Activated CD4-positive, alpha-beta T cell treated with anti-CD3 and anti-CD28 coated beads, Interleukin-2, amount 10 ng/mL, durations not matched to agents 24 days and 14 days (primary cell): ENCODE measurements at places on chromosomes 11 and 22.

DNA sequence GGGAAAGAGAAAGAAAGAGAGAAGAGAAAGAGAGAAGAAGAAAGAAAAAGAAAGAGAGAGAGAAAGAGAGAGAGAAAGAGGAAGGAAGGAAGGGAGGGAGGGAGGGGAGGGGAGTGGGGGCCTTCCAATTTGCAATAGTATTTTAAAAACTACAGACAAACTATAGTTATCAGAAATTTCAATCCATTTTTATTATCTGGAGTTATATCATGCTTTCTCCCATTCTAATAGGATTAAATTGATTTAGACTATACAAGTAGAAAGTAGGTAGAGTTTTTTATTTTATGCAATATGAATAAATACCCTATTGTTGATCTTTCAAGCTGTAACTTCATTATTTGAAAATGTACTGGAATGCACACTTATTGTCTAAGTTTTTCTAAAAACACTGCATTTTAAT lies 70.2 kb upstream of the CEP126 start:
- DNase-seq: no peak

- peak; percentile 76 for DNase-seq
Observed at GRCh38 chr11:68839911-68840641, 1.6 kb downstream of the CPT1A start.

DNA sequence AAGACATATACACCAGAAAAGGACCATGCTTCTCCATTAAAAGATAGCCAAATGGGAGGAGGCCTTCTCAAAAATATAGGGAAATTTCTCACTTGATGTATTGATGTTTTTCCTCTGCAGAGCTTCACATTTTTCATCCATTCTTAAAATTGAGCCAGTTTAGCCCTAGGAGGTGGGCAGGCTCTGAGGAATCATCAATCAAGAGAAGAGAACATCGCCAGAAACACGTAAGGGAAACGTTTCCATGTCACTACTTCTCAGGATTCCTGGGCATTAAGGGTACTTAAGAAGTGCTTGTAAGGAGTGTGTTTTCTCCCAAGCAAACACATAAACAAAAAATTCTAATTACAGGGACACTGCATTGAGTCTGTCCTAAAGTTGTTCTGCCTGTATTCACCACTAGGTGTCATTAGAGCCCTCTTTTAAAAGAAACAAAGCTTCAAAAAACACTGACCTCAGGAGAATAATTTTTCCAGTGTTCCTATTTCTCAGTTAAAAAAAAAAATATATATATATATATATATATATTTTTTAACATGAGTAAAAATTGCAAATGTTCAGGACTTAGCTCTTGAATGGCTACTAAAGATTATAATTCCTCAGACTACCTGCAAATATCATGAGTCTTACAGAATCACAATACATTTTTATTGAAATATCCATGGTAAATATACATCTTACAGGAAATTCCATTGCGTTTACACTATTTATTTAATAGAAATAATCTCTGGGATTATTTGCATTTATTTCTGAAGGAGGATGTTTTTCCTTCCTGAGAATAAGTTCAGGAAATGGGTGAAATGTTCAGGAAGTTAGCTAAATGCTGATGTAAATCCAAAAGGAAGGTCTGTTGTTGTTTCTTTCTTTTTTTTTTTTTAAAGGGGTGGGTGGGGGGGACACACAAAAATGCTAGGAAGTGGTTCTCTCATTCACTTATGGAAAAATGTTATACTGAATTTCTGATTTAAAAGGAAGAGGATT lies 16.0 kb downstream of the FZD4 start:
- DNase-seq: peak; percentile 65

GRCh38 chr11:3162410-3163240 lies 2.5 kb downstream of the OSBPL5 start:
- no peak for DNase-seq

GRCh38 chr11:82843057-82843795 lies 57.0 kb downstream of the PRCP start:
- DNase-seq: no peak

DNA sequence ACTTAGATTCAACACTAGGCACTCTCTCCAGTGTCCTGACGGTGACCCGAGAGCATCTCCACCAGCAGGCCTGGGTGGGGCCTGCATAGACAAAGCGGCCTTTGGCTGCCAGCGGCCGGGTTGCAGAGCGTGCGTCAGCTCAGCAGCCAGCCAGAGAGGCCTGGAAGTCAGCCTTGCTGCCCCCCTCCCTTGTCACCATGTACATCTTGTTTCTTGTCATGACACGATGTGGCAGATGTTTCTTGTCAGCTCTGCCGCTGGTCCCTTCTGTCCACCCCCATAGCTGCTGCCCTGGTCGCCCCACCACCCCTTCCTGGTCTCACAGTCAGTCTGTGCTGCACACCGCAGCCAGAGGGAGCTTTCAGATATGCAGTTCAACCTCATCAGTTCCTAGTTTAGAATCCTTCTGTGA lies 33.1 kb upstream of the CBX7 start:
- DNase-seq: no peak

DNA sequence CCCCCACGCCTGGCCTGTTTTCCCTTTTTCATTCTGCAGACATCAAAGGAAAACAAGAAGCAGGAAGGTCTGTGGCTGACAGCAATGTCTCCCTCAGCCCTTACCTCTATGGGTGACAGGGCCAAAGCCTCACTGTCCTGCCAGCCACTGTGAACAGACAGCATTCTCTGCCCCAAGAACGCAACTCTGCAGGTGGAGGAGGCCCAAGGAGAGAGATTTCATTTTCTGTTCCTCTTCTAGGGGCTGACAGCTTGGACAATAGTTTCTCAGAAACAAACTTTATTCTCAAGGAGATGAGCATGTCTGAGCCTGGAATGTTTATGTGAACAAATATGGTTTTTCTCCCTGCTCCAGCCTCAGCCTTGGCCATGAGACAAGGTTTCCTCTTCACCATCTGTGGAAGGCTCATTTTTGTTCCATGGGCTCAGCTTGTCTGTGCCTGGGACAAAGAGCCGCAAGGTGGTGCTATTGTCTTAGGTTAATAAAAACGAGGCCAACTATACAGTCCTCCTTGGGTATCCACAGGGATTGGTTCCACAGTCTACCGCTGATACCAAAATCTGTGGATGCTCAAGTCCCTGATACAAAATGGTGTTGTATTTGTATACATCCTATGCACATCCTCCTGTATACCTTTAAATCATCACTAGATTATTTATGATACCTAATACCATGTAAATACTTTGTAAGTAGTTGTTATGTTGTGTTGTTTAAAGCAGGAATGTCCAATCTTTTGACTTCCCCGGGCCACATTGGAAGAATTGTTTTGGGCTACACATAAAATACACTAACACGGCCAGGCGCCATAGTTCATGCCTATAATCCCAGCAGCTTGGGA lies 5.8 kb downstream of the PIWIL3 start:
- peak; percentile 82 for DNase-seq

GRCh38 chr11:8263109-8263768 lies 439 bp downstream of the LMO1 start:
- DNase-seq: no peak

DNA sequence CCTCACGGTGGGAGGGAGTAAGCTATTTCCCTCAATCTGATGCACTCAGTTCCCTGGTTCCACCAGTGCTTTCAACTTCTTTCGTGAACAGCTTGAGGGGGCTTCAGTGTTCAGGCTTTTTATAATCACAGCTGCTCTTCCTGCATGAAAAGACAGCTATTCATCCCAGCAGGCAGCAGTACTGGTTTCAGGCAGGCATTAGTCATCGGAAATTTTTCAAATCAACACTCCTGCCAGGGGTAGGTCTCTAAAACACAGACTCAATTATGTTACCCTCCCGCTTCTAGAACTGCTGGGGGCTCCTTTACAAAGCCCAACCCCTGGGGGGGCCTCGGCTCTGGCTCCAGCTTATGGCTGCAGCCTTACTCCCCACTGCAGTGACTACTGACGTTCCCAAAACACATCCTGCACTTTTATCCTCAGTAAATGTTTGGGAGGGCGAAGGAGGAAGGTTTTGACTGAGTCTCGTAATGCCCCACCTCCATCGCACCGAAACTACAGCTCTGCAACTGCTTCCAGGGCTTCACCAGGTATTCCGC lies 5.8 kb downstream of the POLDIP3 start:
- no peak for DNase-seq

- DNase-seq: no peak
Observed at GRCh38 chr22:42613872-42614301, 796 bp downstream of the POLDIP3 start.

DNA sequence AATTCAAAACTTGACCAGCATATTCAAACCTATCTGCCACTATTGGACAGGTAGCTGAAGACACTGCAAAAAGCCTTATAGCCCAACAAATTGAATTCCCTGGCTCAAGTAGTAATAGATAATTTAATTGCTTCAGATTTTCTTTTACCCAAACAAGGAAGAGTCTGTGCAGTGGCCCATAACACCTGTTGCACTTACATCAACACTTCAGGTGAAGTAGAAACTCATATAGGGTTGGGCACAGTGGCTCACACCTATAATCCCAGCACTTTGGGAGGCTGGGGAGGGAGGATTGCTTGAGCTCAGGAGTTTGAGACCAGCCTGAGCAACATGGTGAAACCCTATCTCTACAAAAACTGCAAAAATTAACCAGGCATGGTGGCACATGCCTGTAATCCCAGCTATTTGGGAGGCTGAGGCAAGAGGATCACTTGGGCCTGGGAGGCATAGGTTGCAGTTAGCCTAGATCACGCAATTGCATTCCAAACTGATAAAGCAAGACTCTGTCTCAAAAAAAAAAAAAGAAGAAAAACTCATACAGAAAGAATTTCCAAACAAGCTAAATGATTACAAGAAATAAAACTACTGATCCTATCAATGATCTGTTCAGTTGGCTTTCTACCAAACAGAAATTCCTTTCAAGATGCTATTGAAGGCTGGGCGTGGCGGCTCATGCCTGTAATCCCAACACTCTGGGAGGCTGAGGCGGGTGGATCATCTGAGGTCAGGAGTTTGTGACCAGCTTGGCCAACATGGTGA lies 9.5 kb downstream of the FOLR3 start:
- DNase-seq: no peak

- DNase-seq: no peak
Observed at GRCh38 chr22:23313791-23314567, 133.7 kb downstream of the BCR start.

DNA sequence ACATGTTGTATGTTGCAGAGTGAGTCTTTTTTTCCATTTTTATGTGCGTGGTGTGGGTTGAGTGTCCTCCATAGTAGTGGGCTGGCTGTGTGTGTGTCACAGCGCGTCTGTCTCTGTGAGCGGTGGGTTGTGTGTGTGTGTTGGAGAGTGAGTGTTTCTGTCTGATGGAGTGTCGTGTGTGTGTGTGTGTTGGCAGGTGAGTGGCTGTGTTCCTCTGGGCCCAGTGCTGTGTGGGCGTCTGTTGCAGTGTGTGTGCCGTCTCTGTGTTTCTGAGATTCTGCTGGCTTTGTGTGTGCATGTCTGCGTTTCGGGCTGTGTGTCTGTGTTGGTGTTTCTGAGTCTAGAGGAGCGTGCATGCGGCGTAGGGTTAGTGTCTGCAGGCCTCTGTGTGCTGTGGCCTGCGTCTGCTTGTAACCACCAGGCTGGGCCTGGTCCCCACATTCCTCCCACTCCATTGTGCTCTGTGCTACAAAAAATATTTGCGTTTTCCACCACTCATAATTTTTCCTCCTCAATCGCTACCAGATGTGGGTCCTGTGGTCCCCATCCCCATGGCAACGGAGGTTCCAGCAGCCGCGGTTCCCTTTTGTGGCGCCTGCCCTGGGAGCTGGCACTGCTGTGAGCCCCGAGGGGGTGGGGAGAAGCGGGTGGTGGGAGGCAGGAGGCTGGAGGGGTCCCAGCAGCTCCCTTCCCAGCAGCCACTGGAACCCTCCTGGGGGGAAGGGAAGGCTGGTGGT lies 15.2 kb downstream of the SCARF2 start:
- DNase-seq: no peak

DNA sequence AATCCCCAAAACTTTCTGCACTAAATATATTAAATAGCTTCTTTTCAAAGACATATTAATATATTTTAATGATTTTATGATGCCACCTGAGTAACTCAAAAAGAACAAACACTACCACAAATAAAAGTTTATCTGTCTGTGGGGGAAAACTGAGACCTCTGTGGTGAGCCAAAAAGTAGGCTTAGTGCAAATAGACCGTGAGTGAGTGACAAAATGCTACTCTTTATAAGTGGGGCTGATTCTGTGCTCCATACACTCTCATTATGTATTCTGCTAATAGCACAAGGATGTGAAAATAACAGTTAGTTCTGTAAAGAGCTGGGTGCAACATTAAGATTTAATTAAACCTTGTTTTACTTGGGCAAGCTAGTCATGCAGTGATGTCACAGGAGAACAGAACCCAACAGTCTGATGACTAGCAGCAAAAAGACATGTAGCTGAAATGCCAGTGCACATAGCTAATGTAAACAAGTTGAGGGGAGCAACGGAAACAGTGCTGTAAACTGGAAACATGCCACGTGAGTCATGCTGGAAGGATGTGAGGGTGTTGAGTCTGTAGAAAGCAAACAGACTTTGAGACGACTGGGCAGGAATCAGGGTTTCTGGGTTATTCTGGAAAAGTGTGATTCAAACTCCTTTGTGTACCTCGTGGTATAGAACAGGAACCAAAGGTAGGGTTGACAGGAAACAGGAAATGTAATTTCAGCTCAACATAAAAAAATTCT lies 1130.4 kb downstream of the LRRC4C start:
- DNase-seq: no peak

GRCh38 chr11:68270196-68271022 lies 1.4 kb downstream of the C11orf24 start:
- DNase-seq: no peak

- no peak for DNase-seq
Observed at GRCh38 chr11:65646288-65646957, 8.5 kb downstream of the SIPA1 start.

- no peak for DNase-seq
Observed at GRCh38 chr11:24609192-24610119, 112.6 kb downstream of the LUZP2 start.

DNA sequence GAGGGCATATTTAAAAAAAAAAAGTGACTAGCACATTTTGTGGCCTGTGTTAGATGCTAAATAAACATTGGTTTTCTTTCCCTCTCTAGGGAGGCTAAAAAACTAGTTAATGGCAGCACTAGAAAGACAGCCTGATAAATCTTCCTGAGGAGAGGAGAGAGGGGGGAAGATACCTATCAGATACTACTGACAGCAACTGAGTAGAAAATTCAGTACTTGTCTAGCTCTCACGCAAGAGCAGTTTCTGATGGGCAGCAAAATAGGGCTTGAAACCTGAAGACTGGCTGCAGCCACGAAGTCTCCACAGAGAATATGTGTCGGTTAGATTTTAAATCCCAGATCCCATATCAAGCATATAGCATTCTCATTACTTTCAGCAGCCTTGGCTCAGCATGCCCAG lies 388.2 kb downstream of the KCNA4 start:
- no peak for DNase-seq

GRCh38 chr11:91857179-91857578 lies 367.4 kb upstream of the FAT3 start:
- no peak for DNase-seq
